CD8-positive, alpha-beta T cell (primary cell): ENCODE measurements at places on chromosomes 2 and 18.

GRCh38 chr2:236675051-236675450 lies 105.4 kb downstream of the ACKR3 start:
- no peak for DNase-seq

GRCh38 chr2:173048897-173049661 lies 26.6 kb upstream of the MAP3K20 start:
- no peak for DNase-seq

DNA sequence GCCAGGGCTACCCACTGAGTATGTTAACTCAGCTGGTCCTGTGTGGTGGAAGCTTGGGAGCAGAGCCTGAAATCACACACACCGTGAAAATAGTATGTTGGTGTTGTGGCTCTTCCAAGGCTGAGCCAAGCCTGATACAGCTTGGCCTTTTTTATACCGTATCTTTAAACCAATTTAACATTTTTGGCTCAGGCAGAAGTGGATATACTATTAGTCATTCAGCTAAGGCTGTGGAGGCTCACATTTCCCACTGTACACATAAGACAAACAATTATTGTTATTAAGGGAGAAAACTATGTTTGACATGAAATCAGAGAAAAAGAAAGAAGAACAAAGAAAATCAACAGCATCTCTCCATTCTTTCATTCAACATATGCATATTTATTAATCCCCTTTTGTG lies 159.0 kb downstream of the BCL11A start:
- no peak for DNase-seq

- DNase-seq = no peak
Measured at GRCh38 chr2:191885650-191886049, 38.8 kb upstream of the CAVIN2 start.

DNA sequence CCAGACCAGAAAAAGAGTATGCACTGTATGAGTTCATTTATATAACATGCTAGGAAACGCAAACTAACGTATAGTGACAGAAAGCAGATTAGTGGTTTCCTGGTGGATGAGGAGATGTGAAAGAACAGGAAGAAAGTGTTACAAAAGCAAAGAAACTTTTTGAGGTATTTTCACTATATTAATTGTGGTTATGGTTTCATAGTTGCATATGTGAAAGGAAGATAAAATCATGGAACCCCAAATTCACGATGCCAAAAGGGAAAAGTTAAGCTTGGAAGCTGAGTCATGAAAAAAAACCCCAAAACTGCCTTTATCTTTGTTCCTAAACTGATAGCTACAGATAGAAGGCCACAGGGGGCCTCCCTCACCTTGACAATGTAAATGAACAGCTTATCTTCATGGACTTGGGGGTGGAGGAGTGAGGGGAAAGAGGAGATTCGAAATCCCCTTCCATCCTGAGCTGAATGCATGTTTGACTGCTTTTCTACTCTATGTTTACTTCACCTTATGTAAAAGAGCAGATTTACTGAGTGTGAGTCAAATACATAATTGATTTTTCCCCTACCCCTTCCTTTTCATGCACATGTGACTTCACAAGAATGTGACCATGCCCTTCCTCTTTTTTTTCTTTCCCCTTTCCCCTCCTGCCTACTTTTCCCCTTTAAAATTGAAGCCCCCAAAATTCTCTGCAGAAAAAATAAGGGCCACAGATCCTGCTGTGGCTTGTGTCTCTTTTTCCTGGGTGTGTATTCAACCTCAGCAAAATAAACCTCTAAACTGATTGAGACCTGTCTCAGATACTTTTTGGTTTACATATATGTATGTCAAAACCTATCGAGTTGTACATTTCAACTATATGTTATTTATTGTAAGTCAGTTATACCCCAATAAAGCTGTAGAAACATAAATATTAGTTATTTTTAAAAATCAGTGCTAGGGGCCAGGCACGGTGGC lies 100.1 kb upstream of the TLK1 start:
- no peak for DNase-seq

GRCh38 chr2:85112906-85113625 lies 20.1 kb upstream of the TCF7L1 start:
- no peak for DNase-seq

GRCh38 chr2:235670974-235671787 lies 177.3 kb downstream of the AGAP1 start:
- no peak for DNase-seq

GRCh38 chr2:180991820-180992219 lies 11.4 kb downstream of the UBE2E3 start:
- DNase-seq = no peak

DNA sequence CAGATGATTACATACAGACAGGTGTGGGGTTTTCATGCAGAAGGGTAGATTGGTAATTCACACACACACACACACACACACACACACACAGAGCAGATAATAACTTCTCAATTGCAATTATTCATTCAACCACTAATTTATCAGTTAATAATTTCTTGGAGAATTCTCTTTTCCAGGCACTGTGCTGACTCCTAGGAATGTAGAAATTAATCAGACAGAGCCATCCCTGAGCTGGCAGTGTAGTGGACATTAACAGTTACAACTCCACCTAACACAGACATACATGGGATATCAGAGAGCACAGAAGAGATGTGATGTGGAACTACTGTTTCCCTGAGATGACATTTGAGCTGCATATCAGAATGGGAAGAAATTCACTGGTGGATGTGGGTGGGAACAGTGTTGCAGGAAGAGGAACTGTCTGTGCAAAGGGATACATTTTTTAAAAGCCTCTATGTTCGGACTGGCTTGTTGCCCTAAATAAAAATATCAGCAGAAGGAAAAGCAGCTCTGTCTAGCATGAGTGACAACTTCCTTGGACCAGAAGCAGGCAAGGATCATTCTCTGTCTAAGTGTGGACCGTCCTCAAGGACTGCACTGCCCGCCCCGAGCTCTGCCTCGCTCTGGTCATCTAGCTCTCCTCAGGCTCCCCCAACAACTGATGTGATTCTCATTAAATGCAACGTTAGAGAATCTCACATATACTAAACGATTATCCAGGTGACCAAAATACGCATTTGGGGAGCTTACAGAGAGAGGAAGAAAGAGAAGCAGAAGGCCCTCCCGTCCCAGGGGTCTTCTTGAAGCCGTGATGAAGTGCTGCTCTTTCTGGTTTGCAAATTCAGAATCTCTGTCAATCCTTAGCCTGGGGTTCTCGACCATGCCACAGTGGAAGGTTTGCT lies 173.4 kb upstream of the TRIB2 start:
- no peak for DNase-seq

- no peak for DNase-seq
Measured at GRCh38 chr2:19195661-19196060, 162.8 kb downstream of the OSR1 start.

DNA sequence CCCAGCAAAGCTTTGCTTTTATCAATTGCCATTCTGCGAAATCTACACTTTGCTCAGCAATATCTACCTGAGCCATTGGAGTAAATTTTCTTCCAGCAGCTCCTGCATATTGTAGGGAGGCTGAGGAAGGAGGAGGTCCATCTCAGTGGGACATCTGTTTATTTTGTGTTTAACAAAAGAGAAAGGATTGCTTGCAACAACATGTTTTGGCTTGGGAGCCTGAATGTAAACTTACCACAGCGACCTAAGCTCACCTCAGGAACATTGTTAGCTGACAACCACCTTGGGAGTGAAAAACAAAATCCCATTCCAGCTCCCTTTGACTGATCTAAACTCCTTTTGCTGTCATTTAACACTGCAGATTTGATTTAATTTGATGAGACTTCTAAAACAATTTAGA lies 356.1 kb downstream of the SS18 start:
- no peak for DNase-seq

DNA sequence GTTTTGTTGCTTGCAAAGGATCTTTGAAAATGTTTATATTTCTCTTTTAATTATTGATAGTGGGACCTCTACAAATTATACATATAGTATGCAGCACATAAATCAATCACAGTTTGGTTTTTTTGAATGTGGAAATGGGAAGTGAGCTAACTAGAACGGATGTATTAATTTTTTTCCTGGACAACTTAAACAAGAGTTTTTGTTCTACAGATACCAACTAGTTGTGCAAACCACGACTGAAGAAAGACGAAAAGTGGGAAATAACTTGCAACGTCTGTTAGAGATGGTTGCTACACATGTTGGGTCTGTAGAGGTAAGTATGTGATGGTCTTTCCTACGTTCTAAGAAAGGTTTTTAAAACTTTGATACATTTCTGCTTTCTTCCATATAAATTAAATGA lies 39.2 kb downstream of the NDC80 start:
- no peak for DNase-seq

DNA sequence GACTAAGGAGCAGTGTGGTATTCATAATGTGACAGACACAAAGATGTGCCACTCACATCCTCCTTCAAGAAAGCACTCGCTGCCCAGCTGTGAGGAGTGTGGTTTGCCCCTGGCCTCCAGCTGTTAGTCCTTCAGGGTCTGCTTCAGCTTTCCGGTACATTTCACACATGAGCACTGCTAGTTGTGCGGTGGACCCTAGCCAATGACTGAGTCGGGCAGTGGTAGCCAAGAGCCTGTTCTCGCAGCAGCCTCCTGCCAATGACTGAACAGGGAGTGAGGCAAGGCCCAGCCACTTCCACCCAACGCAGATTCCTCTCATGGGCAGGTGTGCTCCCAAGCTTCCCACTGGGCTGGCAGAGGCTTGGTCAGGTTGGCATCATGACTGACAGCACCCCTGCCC lies 254.3 kb downstream of the RBM43 start:
- no peak for DNase-seq

DNA sequence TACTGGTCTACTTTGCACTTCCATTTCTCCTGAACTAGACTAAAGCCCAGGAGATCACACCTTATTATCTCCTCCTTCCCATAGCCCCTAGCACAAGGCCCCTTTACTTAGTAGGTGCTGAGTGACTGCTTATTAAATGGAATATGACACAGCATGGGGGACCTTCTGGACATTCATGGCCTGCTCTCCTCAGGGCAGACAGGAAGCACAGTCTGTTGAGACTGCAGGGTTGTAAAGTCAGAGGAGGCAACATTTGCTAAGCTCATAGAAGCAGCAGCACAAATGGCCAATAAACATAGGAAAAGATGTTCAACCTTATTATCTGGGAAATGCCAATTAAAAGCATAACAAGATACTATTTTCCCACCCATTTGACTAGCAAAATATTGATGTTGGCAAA lies 75.3 kb downstream of the DNMT3A start:
- no peak for DNase-seq

DNA sequence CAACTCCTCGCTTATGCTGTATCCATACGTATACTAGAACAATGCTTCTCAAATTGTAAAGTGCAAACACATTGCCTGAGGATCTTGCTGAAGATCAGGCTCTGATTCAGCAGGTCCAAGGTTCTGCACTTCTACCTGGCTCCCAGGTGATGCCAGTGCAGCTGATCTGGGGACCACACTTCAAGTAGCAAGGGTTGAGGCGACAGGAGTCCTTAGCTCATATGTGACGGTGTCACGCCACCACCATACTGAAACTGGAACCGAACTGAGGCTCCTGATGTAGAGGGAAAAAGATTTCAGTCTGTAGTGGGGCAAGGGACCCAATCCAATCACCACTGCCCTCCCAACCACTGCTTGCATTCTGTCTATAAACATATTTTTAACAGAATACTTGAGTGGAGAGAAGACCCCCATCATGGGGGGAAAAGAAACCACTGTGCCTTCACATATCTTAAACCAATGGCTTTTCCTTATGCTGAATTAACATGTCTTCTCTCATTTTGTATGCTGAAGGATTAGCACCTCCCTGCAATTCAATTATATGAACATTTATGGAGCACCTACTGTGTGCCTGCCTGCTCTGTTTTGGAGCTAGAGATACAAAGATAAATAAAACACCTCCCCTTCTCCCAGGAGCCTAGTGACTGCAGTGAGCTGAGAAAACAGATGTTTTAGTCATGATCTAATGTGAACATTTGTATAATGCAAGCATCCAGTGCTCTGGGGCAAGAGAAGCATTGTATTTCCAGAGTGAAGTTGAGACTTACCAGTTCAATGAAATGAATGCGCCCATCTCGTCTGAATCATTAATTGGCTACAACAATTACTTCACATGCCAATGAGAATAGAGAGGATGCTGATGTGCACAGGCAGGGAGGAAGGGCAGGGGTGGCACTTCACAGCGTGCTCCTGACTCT lies 6.6 kb upstream of the ASAP2 start:
- DNase-seq = no peak

DNA sequence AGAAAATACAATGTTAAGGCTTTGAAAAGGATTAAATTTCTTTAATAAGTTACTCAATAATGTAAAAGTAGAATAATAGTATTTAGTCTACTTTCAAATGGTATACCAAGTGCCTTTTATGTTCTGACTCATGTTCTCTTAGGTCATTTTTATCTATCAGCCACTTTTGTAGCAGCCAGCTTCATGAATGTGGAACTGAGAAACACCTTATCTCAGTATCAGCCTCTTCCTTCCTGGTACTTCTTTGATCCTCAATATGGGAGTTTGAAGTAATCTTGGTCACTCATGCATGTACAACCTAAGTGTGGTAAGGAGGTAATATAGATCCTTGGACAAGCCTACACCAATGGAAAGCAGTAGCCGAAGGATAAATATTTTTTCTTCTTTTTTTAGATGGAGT lies 180.4 kb upstream of the NRXN1 start:
- DNase-seq = no peak

DNA sequence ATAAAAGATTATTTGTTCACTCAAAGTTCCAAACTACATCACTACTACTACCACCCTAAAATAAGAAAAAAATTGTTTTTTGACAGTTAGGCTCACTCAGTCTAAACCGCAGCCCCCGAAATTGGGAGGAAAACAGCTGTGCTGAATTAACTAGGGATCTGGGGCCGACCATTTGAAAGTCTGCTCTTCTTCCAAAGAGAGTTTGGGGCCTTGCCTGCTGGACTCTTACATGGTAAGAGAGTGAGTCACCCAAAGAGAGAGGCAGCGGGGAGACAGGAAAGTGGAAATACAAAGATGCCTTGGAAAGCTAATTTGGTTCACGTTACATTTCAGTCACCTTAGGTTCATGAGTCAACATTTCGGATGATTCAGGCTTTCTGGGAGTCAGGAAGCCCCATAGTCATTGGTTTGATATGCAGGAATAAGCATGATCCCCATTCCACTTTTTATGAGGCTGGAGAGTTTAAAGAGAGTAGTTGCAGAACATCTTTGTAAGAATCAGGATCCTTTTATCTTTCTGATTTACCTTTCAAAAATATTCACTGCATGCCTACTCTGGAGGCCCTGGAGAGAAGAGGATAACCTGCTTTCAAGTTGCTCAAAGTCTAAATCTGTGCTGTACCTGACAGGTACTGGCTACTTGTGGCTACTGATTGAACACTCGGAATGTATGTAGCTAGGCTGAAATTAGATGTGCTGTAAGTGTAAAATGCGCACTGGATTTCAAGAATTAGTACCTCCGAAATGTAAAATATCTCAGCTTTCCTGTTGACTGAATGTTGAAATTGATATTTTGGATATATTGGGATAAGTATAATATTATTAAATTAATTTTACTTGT lies 995 bp upstream of the RTN4 start:
- no peak for DNase-seq
